ENCODE measurements at places on chromosomes 2 and 18.

DNA sequence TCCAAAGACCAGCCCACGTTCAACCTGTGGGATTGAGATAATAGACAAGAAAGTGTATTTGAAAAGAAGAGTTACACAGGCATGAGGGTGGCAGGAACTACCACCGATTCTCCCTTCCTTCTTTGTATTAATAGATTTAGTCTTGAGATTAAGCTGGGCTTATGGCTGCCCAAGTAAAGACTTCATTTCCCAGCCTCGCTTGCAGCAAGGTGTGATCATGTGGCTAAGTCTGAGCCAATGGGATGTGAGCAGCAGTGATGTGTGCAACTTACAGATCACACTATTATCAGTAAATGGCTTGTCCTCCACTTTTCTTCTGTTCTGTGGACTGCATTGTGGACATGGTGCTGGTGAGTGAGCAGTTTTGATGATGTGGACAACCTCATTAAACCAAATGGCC lies 101.7 kb downstream of the POLR1A start:
- no peak for DNase-seq

GRCh38 chr2:35932276-35932963 lies 423.2 kb upstream of the CRIM1 start:
- no peak for DNase-seq

DNA sequence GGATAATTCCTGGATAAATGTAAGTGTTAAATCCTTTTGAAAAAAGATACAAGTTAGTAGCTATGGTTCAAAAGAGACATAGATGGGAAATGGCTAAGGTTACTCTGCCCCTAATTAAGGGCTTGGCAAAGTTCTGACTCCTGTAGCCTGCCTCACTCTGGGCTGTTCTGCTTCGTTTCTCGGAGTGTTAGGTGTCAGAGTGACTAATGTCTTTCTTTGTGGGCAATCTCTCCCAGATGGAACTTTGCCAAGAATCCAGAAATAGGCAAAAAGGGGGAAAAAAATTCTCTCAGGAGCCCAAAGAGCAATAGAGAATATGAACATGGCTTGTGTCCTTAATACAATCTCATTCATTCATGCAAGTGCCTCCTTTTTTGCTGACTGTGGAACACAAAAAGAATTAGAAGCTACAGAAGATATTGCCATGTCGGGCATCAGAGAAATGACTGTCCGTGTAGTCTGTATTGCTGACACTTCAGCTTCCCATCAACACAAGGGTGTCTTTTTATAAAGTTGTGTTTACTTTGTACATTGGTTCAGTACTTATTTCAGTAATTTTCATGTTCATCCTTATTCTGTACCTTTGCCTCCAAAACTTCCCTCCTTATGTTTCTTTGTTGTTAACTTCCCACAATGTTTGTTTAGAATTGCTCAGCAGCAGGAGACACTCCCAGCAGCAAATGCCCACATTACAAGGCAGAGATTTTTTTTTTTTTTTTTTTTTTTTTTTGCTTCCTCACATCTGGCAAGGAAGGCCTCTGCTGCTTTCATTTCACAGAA lies 134.0 kb downstream of the FTCDNL1 start:
- DNase-seq = no peak

DNA sequence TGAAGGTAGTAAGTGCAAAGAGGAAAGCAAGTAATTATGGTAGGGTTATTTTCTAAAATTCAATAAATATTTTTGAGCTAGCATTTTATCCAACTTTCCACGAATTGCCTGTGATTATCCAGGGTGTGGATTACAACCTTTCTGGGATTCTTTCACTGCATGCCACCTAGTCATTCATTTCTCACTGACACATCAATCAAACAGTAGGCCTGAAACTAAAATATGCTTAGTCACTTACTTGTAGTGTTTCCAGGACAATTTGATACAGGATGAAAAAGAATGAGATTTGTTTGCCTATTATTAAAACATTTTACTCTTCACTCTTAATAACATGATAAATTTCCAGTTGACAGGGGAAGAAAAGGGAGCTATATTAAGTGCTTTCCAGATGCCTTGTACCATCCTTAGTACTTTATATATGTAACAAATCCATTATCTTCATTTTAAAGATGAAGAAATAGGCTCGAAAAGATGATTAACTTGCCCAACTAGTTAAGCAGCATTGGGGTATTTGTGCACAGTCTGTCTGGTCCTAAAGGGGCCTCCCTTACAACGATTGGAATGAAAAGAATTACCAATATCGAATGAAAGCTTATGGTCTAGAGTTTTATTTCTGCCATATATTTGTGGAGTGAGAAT lies 70.4 kb downstream of the KCTD1 start:
- DNase-seq = no peak

DNA sequence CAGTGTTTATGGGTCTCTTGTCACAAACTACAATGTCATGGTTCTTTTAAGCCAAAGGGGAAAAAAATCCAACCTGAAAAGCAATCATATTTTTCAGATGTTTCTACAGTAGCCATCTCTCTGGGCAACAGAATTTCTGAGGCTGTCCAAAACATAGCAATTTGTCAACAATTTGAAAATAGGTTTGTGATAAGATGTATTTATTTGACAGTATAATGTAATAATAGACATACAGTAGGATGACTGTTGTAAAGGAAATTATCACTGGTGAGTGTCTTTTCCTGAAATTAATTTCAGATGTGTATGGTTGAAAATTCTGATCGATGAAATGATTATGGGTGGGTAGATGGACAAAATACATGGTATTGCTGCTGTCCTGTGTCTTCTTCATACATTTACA lies 1230.1 kb upstream of the CDH2 start:
- DNase-seq = no peak

- no peak for DNase-seq
Measured at GRCh38 chr2:224401641-224402342, at the start of gene FAM124B. Gene FAM124B (minus strand): TSS chr2:224402107. CDS start chr2:224401768, 339 bp downstream.
